ENCODE measurements at places on chromosomes 12 and 14.

DNA sequence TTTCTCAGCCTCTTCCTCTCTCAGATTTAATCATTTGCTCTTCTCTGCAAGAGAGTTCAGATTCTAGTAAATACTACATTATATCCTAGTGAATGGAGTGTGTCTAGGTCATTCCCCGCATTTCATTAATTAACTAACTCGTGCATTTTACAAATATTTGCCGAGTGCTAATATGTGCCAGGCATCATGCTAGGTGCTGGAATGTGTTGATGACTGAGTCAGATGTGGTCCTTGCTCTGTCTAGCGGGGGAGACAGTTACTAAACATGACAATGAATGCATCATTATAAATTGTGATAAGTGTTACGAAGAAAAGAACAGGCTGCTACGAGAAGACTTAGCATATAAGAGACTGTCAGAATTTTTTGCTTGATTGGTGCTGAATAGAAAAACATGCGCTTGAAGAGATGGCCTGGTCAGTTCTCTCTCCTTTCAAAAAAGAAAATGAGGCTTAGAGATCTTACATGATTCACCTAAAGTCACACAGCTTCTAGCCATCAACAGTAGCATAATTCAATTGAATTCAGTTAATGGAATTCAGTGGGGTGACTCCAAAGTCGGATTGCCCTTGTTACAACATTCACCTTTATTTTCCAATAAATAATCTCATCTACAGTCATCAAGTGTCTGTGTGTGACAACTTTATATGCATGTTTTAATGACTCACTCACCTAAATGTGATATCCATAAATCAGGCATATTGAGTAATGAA is 48.7 kb upstream of the MAX start:
- no peak for DNase-seq

GRCh38 chr12:117044790-117045159 is 54.4 kb downstream of the TESC start:
- DNase-seq: no peak

DNA sequence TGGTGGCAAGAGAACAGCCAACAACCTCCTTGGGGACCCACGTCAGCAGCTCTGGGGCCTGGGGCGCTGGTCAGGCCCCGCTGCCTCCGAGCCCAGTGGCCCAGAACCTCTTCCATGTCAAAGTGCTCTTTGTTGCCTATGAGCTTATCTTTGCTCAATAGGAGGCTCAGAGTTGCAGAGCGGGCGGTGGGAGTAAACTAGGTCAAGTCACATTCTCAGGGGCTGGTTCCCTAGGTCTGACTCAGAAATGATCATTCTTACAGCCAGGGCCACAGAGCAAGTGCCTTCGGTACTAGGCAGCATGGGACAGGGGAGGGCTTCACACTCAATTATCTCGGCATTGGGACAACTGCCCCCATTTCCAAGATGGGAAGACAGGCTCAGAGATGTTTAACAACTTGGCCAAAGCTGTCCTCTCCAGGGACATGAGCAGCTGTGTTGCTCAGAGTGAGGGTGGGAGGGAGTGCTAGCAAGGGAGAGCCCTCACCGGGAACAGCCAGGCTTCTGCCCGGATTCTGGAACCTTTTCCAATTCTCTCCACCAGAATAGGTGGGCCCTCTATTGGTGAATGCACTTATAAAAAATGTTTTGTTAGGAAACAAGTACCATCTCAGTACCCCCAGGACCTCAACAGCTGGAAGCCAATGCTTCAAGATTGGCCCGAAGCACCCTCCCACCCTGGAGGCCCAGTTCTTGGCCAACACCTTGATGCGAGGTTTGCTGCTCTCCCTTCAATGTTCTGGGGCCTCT is 11.9 kb downstream of the SLC25A29 start:
- DNase-seq: peak; percentile 28

DNA sequence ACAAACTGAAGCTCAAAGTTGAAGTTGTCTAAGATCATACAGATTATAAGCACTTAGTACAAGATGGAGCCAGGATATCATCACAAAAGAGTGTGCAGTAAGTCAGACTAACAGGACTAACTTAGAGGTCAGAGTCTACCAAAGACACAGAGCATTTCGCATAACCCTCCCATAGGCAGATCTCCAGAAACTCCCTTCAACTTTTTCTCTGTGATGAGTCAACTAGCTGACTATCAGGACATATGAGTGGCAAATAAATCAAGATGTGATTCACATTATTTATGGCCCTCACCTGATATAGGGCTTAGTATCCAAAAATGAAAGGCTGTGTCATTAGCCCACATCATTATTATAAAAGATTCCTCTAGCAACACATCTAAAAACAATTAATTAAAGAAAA is 484.6 kb downstream of the GALC start:
- no peak for DNase-seq

GRCh38 chr12:54082397-54082892 is 28.8 kb downstream of the HOXC4 start:
- peak; percentile 71 for DNase-seq
